Gastrocnemius medialis (tissue), 4 donors: ENCODE measurements at places on chromosomes 3 and 15. TPM values are rescaled to one million over a fixed set of nuclear protein-coding genes. Genes with fewer than 3 reads are reported as not detected.
A peak's percentile ranks its signal among the peaks of the same experiment; 100 is the strongest.

GRCh38 chr3:11373235-11373634 is 101.0 kb downstream of the ATG7 start:
- no peak overlapping the region for H3K27ac ChIP-seq
- H3K36me3 ChIP-seq: no peaks in the 10 kb centered on the region
- no peak for DNase-seq
- no peak overlapping the region for H3K4me3 ChIP-seq
- H3K4me1 ChIP-seq: peaks cover 30% of the 10 kb centered on the region

GRCh38 chr3:191369616-191370010 is 39.3 kb upstream of the UTS2B start:
- no peak for DNase-seq
- H3K4me3 ChIP-seq: no peak overlapping the region
- no peak overlapping the region for H3K27ac ChIP-seq
- H3K36me3 ChIP-seq: no peaks in the 10 kb centered on the region
- no peaks in the 10 kb centered on the region for H3K4me1 ChIP-seq

DNA sequence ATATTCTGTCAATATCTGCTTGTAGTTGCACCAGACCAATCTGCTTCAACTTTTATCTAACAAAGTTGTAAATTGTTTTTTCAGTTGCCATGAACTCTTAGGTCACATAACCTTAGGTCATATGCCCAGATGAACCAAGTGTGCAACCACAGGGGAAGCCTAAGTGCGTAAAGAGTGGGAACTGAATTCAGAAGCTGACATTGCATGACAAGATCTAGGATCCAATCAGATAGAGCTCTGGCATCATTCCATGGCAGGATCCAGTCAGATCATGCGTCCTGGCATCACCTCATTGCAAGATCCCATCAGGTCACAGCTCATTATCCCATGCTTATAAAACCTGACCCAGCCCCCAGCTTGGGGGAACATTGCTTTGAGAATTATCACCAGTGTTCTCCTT is 18.9 kb upstream of the IFT57 start:
- no peak overlapping the region for H3K27ac ChIP-seq
- H3K4me1 ChIP-seq: no peaks in the 10 kb centered on the region
- DNase-seq: no peak
- no peaks in the 10 kb centered on the region for H3K27me3 ChIP-seq
- no peak overlapping the region for H3K4me3 ChIP-seq
- H3K36me3 ChIP-seq: no peaks in the 10 kb centered on the region

GRCh38 chr3:136753326-136753939 is 1.3 kb upstream of the STAG1 start:
- H3K4me3 ChIP-seq: peak overlapping the region; percentile 57
- H3K36me3 ChIP-seq: no peaks in the 10 kb centered on the region

- H3K27ac ChIP-seq: no peak overlapping the region
- no peaks in the 10 kb centered on the region for H3K4me1 ChIP-seq
- H3K27me3 ChIP-seq: no peaks in the 10 kb centered on the region
- no peaks in the 10 kb centered on the region for H3K36me3 ChIP-seq
- H3K4me3 ChIP-seq: no peak overlapping the region
These were observed 259.1 kb upstream of the ARPP21 start for GRCh38 chr3:35380196-35380595.

DNA sequence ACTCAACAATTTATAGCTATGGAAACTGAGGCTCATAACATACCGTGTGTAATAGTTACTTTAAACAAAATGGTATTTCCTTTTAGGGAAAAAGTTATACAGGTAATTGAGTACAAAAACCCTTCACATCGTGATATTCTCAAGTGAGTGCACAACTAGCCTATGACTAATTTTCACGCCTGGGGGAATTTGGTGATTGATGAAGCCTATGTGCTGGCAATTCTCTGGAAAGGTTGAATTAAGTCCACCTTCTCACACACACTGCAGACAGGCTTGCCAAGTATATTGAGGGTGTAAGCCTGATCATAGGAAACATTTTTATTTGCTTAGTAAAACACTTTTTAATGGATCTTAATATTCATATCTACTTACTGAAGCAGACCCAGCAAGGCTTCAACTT is 41.3 kb upstream of the ROBO2 start:
- no peaks in the 10 kb centered on the region for H3K27me3 ChIP-seq
- no peak for DNase-seq
- no peak overlapping the region for H3K4me3 ChIP-seq
- no peak overlapping the region for H3K27ac ChIP-seq

GPR149 gene
- not detected for total RNA-seq

TJP1 gene
- total RNA-seq: 42.3 TPM

CD96 gene
- total RNA-seq: not detected

SKOR1 gene
- total RNA-seq: 0.36 TPM

SPESP1 gene
- 1.3 TPM for total RNA-seq

C3orf33 gene
- total RNA-seq: 2.6 TPM

SLC6A20 gene
- total RNA-seq: 0.80 TPM
